ENCODE measurements at places on chromosomes 5 and 9.

GRCh38 chr5:66198837-66199236, 54.7 kb downstream of the SREK1 start:
- no peak for DNase-seq

- no peak for DNase-seq
These were observed 51.2 kb downstream of the SGCD start for GRCh38 chr5:156378159-156378558.

DNA sequence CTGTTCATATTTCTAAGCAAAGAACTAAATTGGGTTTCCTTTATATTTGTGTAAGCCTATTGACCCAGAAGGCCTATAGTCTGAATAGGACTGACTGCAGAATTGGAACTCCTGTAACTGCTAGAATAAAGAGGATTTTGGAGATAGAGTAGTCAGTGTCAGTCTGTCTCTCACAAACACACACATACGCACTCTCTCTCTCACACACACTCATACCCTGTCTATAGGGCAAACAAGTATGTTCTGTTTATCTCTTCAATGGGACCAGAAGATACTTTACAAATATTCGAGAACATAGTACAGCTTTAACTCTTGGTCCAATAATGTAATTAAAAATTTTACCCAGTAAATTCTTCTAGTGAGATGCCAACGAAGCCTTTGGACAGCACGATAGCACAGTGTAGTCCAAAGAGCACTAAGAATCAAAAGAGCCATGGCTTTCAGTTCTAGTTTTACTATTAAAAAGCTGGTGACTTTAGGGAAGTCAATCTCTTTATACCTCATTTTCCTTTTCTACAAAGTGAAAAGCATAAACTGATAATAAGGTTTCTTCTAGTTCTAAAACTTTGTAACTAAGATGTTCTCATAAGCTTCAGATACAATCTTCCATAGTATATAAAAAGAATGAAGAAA, 19.3 kb downstream of the ABHD17B start:
- no peak for DNase-seq

- DNase-seq, result no peak
These were observed 594.3 kb upstream of the KLF4 start for GRCh38 chr9:108083796-108084352.

DNA sequence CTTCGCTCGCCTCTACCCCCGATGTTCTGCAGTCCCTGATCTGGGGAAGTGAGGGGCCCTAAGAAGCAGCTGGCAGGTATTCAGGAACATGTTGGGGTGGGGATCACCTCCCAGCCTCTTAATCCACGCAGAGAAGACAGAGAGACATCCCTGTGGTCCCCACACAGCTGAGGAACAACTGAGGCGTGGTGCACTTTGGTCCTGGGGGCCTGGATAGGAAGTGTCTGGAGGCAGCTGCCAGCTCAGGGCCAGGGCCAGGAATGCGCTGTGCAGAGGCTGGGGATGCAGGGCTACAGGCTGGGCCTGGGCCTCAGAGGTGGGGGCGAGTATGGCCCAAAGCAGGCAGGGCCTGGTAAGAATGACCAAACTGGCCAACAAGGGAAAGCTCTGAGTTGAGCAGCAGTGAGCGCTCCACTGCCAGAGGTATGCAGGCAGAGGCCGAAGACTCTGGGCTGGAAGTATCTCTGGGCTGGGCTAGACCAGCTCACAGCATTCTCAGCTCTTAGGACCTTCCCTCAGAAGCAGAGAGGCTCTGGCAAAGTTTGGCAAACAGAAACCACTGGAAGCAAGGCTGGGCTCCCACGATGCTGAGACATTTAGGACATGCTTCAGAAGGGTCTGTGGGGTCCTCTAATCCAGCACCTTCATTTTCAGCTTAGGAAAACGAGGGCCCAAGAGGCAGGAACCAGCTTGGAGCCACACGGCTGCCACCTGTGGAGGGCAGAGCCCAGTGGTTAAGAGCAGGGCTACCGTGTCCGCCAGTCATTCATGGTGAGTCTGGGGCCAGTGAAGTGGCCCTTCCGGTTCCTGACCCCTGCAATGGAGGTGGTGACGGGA, 174.4 kb downstream of the GAPVD1 start:
- no peak for DNase-seq

DNA sequence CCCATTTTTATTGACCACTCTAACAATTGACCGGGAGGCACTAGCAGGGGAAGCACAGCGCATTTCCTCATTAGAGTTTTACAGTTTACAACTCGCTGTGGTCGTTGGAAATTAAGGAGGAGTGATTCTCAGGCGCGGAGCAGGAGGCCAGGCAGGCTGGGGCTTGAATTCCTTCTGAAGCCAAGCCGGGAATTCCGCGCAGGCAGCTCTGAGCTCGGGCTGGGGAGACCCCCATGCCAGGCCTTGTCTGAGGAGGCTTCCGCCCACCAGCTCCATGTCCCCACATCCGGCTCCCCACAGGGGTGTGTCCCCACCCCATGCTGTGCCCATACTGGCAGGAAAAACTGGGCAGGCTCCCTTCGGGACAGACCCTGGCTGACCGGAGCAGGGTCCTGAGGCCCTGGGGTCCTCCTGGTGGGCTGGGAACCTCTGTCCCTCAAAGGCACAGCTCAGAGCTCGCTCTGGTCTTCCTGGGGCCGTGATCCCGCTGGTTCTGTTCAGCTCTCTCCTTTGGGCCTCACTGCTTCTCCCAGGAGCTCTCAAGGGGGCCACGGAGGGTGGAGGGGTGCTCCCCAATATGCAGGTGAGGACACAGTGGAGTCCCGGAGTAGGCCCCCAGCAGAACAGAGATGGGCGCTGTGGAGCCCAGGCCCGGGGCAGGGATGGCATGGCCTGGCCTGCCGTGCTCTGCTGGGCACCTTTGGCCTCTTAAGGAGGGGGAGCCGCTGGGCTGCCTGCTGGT, 1.3 kb upstream of the NRARP start:
- no peak for DNase-seq

DNA sequence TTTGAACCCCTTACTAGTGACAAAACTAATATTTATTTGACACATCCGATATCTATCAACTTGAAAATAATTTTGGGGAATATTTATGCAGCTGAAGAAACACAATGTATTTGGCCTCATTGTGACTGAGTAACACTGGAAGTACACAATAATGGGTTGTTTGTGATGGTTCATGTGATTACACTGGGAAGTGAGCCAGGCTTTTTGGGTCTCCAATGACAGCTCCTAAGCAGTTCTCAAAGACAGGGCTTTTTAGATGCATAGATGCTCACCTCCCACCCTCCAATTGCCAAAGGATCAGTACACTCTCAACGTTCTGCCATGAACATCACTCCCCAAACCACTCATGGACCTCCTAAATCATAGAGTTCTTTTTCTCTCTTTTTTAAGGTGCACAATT, 170.0 kb downstream of the SLC24A2 start:
- DNase-seq, result no peak

DNA sequence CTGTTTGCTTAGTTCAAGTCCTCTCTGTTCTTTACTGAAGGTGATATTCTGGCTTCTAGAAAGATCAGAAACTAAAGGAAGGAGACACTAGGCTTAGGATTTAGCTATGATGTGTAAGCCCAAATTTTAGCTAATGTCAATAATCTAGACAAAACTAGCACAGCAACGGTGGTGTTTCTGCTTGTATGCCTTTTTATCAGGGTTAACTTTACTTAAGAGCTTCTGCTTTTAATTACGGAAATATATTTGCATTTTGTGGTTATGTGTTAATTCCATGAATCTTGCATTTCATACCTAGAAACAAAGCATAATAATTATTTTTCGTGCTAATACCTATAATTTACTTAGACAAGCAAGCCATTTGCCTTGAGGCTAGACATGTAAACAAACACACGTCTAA, 96.1 kb downstream of the PAX5 start:
- DNase-seq, result no peak

GRCh38 chr5:78109891-78110324, 184.6 kb downstream of the AP3B1 start:
- DNase-seq, result no peak

DNA sequence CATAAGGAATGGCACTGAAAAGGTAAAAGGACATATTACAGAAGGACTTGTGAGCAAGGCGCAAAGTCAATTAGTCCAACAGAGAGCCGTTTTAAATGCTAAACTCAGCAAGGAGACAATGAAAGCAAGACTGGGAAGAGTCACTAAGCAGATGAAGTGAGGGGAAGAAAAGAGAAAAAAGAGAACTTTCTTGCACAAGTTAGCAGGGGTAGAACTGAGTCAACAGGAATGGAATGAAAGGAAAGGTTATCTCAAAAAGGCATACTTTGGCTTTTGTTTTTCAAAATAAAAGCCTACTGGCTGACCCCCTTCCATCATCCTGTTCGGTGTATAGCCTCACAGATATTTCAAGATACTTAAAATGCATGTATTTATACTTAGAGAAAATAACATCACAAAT, 75.0 kb downstream of the NR6A1 start:
- no peak for DNase-seq

- no peak for DNase-seq
These were observed 205.6 kb downstream of the DENND1A start for GRCh38 chr9:123724211-123724796.

- no peak for DNase-seq
These were observed 181.7 kb downstream of the DOCK8 start for GRCh38 chr9:396396-396795.

- no peak for DNase-seq
These were observed 13.1 kb downstream of the LPCAT1 start for GRCh38 chr5:1510631-1511030.

GRCh38 chr9:115401756-115402327, 283.9 kb upstream of the TNC start:
- no peak for DNase-seq

DNA sequence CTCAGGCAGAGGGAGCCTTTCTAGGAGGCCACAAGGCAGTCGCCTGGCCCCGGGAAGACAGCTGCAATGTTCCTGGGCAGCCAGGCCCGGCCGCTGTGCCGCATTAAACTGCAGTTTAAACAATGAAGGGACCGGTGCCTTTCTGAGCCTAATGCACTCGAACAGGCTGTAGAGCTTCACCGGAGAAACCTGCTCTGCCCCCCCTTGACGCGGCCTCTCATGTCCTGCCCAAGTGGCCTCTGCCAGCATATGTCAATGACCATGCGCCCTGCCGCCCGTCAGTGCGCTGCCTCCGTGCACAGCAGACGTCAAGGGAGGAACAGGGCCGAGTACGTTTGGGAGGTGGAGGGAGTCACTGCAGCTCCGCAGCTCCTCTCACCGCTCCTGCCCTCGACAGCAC, 38.4 kb upstream of the BARHL1 start:
- DNase-seq, result no peak
